ENCODE measurements at places on chromosomes 1 and 21.

DNA sequence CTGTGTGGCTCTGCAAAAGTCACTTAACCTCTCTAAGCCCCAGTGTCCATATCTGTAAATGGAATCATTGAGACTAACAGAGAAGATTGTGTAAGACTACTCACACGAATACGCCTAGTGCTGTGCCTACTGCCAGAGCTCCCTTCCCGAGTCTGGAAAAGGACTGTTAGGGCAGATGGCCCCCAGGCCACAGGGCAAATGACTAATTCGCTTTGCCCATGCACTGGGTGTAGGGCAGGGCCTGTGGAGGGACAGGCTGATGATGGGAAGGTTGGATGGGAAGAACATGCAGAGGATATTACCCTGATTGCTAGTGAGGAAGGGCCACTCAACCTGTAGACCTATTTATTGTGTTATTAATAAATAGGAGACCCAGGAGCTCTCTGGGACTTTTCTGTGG, 4.2 kb upstream of the GPR61 start:
- DNase-seq, result no peak

- DNase-seq, result no peak
These were observed 198.1 kb downstream of the ZZZ3 start for GRCh38 chr1:77484334-77484733.

DNA sequence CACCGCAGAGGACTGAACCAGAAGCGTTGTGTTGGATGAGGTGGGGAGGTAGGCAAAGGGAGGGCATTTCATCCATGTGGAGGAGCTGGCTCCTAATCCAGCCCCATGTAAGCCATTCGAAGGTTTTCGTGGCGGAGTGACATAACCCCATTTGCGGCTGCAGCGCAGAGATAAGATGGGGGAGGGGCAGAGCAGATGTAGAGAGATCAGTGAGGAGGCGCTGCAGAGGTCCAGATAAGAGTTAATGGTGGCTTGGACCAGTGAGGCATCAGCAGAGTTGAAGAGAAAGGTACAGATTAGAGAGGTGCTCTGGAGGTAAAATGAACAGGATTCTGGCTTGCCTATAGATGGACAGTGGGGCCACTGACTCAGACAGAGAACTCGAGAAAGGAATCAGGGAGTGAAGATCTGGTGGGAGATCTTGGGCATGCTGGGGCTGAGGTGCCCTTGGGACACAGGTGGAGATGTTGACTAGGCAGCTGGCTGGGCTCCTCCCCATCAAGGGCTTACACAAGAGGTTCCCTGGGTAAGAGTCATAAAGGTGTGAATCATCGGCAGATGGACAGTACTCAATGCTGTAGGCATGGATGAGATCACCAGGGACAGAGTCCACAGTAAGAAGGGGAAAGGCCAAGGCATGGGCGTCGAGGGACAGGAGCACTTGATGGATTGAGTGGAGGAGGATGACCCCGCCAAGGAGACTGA, 7.8 kb upstream of the PTPRF start:
- no peak for DNase-seq

DNA sequence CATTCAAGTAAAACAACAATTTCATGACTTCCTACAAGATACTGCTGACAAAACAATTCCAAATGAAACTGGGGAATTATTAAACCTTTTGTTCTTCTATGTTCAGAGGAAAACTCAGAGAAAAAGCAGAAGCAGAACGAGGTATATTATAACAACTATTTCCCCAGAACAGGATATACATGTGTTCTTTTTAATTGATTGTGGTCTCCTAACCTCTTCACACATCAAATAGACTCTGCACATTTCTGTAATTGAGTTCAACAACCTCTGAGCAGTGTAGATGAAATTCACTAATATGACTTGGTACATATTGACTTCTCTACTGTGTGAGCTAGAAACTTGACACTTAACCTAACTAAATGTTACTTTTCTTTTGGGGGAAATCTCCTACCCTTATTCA, 584.2 kb downstream of the NEGR1 start:
- DNase-seq, result no peak

- no peak for DNase-seq
These were observed 152.2 kb downstream of the LIPI start for GRCh38 chr21:14058566-14058965.

DNA sequence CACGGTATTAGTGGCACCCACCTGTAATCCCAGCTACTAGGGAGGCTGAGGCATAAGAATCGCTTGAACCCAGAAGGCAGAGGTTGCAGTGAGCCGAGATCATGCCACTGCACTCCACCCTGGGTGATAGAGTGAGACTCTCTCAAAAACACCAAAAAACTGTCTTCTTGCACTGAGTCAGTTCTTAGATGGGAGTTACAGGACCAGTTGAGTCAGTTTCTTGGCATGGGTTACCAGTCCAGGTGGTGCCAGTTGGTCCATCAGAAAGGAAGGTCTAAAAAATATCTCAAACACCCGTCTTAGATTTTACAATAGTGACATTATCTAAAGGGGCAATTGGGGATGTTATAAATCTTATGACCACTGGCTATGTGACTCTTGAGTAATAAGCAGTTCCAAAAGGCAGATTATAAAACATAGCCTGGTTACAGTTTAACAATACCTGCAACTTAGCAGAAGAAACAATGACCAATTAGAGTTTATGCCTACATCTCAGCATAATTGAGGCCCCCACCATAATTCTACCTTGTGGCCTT, 206.9 kb upstream of the FGGY start:
- no peak for DNase-seq

DNA sequence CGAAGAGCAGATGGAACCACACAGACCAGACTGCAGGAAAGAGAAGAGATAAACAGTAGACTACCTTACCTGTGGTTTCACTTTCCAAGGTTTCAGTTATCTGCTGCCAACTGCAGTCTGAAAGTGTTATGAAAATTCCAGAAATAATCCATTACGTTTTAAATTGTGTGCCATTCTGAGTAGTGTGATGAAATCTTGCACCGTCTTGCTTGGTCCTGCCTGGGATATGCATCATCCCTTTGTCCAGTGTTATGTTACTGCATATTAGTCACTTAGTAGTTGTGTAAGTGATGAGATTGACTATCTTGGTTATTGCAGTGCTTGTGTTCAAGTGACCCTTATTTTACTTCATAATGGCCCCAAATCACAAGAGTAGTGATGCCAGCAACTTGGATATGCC, 33.9 kb downstream of the DNAJC6 start:
- DNase-seq, result no peak

DNA sequence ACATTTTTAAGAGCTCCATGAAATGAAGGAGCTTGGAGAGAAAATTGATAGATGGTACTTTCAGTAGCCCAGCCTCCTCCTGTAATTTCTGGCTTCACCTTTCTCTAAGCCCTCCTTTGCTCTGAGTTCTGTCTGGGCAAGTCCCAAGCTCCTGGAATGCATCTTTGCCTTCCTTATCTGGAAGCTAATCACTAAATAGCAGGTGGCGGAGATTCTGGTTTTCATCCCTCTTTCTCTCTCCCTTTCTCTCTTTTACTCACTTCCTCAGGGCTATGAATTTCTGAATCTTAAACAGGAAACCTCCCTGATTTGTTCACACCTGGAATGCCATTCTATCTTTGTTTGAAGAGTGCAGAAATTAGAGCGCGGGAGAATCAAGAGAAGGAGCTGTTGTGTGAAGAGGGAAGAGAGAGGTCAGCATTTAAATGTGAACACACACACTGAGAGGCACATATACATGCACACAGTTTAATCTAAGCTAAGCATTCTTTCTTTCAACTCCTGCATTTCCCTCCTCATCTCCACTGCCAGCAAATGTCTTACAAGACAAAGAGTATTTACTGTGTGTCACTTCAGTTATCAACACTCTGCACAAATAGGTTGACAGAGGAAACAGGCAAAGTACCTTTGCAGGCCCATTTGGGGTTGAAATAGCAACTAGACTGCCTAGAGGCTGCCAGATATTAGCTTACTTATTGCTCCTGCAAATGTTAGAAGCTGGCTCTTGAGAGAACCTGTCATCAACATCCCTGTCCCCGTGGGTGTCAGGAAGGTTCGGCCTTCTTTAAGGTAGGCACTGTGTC, 199.4 kb upstream of the CAMK1G start:
- no peak for DNase-seq

GRCh38 chr21:42641311-42642218, 11.9 kb upstream of the PDE9A start:
- DNase-seq, result no peak

GRCh38 chr1:58548371-58548770, 1.8 kb upstream of the OMA1 start:
- DNase-seq, result no peak

- DNase-seq, result no peak
These were observed 113.2 kb downstream of the PTGER3 start for GRCh38 chr1:70934194-70934961.

GRCh38 chr1:235054936-235055335, 73.7 kb downstream of the TOMM20 start:
- DNase-seq, result no peak

DNA sequence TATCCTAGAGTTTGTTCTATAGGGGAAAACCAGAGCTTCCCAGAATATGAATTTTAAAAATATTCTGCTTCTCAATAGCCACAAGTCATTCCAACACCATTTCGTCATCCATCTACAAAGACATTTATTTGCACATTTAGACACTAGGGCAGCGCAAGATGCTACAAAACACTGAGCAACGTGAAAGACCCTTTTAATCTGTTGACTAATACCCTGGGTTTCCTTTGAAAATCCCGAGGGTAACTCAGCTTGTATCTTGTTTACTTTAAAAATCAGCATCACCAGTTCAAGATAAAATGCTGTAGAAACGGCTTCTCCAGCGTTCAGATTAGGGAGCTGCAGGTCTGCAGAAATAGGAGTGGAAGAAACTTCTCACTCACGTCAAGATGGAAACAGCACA, 13.5 kb downstream of the PDPN start:
- DNase-seq, result no peak

GRCh38 chr1:231035799-231036198, 4.3 kb downstream of the FAM89A start:
- DNase-seq, result no peak

- DNase-seq, result no peak
These were observed 333.8 kb downstream of the PTPRU start for GRCh38 chr1:29569971-29570634.

DNA sequence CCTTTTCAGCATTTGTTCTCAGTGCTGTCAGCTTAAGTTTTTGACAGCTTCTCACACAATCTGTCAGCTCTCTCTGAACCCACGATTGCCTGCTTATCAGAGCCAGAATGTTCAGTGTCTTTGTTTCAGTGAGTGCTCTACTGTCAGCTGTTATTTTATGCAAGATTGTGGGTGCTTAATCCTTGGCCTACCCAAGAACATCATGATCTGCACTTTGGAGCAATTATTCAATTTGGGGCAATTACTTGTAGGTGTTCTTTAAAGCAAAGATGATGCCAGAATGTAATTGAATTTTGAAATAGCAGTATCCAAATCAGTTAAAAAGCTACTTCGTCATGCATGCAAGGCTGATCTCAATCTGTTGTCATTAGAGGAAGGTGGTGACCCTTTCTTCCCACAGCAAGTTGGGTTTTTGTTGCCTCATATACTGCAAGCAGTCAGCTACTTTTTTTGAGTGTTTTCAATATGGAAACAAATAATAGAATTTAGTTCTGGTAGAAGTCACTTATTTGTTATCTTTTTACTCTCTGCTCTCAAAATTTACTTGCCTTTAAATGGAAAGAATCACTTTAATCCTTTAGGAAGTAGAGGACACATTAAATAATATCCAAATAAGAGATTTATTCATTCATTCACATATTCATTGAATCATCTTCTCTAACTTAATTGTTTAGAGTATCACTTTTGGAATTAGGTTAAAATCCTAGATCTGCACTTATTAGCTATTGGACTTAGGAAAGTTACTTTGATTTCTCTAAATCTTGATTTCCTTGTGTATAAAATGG, 253.5 kb upstream of the CACYBP start:
- DNase-seq, result no peak

DNA sequence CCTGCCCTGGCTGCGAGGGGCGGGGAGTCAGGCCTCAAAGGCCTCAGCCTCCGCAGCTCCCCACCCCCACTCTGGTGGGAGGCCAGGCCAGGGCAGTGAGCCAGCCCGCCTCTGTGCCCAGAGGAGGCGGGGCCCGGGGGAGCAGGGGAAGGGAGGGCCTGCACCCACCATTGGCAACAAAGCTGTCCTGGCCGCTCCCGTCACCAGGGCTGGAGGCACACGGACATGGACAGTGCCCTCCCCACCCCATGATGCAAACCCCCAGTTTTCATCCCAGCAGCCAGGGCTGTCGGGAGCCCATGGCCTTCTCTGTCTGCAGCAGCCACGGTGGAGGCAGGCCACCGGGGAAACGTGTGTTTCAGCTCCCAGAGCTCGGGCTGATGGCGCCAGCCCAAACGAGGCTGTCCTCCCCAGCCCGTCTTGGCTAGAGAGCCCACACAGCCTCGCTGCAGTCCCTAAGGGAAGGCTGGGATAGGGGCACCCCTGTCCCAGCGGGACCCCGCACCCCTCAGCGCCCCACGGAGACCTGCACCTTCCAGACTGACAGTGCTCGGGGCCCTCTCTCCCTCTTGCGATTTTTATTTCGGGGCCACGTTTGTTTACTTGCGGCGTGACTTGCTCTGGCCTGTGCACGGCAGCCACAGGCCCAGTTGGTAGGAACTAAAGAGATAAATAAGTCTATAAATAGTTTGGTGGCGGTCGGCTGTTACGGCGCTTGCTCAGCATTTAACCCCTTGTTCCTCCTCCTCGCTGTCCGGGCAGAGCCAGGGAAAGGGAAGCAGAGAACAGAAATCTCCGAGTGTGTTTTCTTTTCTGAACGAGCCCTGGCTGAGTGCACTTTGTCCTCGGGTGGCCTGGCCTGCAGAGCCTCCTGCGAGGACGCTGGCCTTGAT, 101.8 kb downstream of the PRDM16 start:
- no peak for DNase-seq

DNA sequence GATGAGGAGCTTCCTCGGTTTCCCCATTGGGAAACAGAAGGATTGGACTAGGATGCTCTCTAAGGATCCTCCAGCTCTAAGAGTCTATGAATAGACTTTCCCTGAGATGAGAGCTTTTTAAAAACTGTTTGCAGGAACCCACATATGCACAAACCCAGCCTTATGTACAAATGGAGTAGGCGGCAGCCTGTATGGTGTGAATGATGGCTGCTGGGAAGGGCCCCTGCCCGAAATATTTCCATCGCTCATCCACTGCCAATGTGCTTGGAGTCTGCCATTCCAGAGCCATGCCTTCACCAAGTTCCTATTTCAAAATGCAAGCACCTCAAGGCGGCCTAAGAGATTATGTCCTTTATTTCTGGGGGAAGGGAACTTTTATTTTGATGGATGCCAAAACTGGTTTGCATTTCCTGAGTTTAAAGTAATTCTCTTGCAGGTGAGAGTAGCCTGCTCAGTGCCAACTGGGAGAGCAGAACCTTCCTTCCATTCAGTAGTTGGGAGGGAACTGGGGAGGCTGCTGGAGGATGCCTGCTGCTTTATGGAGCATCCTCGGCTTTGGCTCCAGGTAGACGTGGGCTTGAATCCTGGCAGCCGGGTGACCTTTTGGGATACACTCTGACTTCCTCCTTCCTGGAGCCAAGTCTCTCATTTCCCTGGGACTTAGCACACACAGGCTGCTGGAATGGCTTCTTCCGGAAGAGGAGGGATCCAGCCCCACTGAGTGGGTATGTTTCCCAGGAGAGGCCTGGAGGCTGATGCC, 165.9 kb downstream of the ACTL8 start:
- no peak for DNase-seq

- no peak for DNase-seq
These were observed 108.1 kb downstream of the MATN1 start for GRCh38 chr1:30615076-30615795.

Measured in stimulated activated CD4-positive, alpha-beta T cell treated with anti-CD3 and anti-CD28 coated beads, Interleukin-1b, Interleukin-23, amount 100 ng/mL, for 1 hour (primary cell).